ENCODE measurements at places on chromosomes 2 and 18.

- DNase-seq = no peak
Observed at GRCh38 chr2:200742426-200742825, 69.3 kb upstream of the BZW1 start.

GRCh38 chr18:23248826-23249225 lies 113.5 kb downstream of the CABLES1 start:
- no peak for DNase-seq

- DNase-seq = no peak
Observed at GRCh38 chr18:8153887-8154583, 455.2 kb upstream of the RAB12 start.

- no peak for DNase-seq
Observed at GRCh38 chr2:218816561-218817011, 15.0 kb downstream of the PRKAG3 start.

GRCh38 chr2:70891572-70892357 lies 43.9 kb upstream of the ATP6V1B1 start:
- no peak for DNase-seq

DNA sequence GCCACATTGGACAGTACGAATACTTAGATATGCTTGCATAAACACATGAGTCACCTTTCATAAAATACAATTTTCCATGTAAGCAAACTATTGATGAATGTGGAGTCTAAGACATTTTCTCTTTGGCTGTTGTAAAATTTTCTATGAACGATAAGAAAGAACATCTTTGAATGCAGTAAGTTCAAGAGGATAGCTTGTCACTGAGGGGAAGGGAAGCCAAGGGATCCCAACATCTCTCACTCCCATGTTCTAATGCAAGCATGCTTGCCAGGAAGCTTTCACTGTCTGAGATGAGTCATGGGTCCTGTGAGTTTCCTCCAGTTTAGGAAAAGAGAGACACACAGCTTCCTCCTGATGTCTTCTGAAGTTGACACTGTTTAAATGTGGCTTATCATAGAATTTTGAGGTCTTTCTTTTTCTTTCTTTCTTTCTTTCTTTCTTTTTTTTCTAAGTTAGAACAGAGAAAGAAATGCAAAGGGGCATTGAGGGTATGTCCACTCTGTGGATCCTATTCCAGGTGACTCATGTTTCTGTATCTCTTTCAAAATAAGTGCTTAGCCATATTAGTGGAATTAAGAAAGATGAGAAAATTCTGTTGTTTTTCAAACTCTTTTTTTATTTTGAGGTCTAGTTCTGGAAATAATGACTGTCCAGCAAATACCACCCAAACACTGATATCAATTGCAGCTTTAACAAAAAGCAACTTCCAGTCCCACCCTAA lies 146.6 kb downstream of the RDH14 start:
- no peak for DNase-seq

- no peak for DNase-seq
Observed at GRCh38 chr18:3044931-3045698, 32.2 kb upstream of the LPIN2 start.

GRCh38 chr2:39469807-39470206 lies 32.7 kb upstream of the MAP4K3 start:
- DNase-seq = peak; percentile 12

DNA sequence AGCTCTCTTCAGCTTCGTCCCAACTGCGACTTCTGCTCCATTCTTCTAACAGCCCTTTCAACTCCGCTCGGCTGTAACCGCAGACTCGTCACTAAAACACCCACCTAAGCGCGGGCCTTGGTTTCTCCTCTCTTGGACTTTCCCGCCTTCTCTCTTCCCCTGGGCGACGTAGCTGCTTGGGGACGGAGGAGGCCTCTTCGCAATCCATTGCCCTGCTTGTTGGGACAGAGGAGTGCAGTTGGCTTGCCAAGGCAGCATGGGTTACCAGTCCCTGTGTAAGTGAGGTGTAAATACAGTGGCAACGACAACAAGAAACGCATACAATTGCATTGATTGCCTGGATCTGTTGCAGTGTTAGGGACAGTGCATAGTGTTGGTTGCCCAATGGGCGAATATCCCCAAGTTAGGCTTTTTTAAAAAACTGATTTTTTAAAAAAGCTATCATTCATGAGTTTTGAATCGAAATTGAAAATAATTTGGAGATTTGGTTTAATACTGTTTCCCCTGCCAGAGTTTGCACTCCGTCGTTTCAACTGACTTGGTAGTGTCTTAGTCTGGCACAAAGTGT lies 484 bp upstream of the DARS1 start:
- no peak for DNase-seq

- DNase-seq = no peak
Observed at GRCh38 chr2:149799013-149799705, 211.6 kb upstream of the MMADHC start.

DNA sequence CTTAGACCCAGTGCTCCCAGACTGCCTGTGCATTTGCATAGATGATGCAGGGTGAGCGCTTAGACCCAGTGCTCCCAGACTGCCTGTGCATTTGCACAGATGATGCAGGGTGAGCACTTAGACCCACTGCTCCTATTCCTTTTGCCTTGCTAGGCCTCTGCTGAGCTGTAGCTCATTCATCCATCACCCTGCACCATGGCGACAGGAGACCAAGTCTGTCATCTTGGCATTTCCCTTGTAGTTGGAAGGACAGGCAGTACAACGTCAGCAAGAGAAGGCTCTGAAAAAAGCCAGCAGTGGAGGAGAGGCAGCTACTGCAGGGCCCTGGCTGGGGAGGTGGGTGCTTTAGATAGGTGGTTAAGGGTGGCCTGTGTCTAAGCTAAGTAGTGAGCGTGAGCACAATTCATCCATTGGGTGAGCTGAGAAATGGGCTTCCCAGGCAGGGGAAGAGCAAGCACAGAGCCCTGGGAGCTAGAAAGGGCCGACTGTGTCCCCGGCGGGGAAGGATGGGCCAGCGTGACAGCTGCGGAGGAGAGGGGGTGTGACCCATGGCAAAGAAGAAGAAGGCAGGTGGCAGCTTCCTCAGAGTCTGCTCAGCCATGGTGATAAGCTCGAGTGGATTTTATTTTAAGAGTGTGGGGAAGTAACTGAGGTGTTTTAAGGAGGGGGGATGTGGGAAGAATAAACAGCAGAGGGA lies 108.8 kb downstream of the LPIN1 start:
- DNase-seq = no peak

GRCh38 chr2:220353897-220354296 lies 726.5 kb downstream of the SLC4A3 start:
- DNase-seq = no peak

GRCh38 chr2:37287966-37288365 lies 36.7 kb downstream of the PRKD3 start:
- DNase-seq = no peak

- no peak for DNase-seq
Observed at GRCh38 chr2:85935746-85936208, 47.0 kb upstream of the ST3GAL5 start.

DNA sequence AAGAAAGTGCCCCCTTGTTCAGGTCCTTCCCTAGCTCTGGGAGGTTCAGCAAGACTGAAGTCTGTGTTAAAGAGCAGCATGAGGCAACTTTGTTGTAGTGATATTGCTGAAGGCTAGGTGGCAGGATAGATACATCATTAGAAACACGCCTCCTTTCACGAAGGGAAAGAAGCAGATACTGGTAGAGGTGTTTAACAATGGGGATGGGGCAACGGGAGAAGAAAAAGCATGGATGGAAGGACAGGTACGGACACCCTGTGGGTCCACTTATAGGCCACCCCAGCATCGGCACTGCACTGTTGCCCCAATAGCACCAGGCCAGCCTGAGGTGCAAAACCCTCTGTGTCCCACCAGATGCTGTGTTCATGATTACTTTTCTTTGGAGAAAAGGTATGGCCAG lies 3.5 kb upstream of the IGFBP5 start:
- DNase-seq = no peak

DNA sequence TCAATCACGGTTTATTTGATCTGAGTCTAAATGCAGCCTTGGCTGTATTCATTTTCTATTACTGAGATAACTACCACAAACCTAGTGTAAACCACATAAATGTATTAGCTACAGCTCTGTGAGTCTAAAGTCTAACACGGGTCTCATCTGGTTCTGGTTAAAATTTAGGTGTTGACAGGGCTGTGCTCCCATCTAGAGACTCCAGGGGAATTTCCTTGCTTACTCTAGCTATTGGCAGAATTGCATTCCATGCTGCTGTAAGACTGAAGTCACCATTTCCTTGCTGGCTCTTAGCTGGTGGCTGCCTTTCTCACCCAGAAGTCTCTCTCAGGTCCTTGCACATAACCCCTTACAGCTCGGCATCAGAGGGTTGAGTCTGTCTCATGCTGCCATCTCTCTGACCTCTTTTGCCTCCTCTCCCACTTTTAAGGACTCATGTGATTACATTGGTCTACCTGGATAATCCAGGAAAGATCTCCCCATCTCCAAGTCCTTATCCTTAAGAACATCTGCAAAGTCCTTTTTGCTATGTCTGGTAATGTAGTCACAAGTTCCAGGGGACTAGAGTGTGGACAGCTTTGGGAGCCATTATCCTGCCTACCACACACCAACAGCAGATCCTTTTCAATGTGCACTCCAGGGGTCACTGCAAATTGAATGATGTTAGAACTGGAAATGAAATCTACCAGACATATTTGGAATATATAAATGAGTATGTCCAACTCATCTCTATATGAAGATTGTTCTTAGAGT lies 207.0 kb upstream of the AGAP1 start:
- DNase-seq = no peak

DNA sequence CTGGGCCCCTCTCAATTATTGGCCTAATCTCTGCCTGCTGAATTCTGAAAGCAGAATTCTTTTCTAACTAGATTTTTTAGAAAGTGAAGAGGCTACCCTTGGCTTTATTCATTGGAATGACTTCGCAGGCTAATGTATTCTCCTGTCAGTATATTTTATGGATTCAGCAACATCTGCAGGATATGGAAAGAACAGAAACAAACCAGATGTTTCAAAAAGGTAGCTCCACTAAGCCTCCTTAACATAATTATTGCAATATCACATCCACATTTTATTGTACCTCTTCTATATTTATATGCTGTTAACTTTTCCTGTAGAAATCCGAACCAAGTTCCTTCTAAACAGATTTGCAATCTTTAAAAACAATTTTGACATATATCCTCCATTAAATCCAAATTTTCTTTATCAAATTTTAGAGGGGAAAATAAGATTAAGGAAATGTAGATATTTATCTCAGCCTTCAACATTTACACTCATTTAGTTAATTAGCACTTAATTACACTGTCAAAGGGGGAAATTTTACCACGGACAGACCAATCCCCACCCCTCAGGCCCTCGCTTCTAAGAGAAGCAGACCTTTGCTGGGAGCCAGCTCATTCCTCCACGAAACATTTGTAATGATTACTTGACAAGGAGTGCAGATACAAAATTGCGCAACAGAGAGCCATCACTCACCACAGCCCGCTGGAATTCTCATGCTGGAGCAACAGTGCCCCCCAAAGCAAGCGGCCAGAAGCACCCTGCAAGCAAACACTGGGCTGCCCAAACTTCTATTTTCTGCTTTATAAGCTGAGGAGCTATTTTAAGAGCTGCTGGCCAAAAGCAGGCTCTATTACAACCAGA lies 253.4 kb downstream of the ETAA1 start:
- peak; percentile 90 for DNase-seq

GRCh38 chr2:15031745-15032240 lies 399.3 kb downstream of the LRATD1 start:
- DNase-seq = no peak

DNA sequence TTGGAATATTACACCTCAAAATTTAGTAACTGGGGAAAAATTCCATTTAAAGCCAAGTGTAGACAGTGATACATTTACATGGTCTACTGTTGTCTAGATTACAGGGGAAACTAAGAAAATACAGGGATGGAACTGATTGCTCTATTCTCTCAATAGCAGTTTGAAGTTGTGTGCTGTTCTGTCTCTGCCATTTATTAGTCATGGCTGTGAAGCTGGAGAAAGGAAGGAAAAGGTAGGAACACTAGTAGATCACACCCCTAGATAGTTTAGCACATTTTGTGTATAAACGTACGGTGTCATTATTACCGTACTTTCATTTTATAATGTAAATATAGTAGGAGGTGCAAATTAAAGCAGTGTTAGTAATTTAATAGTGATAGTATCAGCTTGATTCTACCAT lies 170.5 kb downstream of the PHLPP1 start:
- DNase-seq = no peak

GRCh38 chr2:38581193-38582147 lies 21.3 kb downstream of the HNRNPLL start:
- peak; percentile 90 for DNase-seq

GRCh38 chr2:60515721-60516226 lies 37.7 kb downstream of the BCL11A start:
- no peak for DNase-seq

DNA sequence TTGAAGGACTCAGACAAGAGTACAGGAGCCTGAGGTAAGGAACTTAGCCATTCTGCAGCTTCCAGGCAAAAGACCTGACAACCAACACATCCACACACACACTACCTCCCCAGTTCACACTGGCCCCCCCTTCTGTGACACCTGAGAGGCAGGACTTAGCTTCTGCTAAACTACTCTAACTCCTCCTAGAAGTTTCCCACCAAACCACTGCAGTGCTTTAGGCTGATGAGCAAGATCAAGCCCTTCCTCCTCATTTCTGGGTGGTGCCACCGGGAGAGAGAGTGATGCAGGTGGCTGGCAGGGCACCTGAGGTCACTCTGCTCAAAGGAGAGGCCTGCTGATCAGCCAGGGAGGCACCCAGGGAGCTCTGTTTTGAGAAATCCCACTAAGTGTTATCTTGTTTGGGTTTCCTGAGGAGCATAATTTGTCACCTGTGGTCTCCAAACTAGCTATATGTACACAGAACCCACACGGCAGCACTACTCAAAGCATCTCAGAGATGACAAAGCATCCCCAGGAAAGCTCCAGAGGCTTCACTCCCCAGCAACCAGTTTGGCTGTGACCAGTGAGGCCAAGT lies 188.4 kb downstream of the MYO5B start:
- no peak for DNase-seq

DNA sequence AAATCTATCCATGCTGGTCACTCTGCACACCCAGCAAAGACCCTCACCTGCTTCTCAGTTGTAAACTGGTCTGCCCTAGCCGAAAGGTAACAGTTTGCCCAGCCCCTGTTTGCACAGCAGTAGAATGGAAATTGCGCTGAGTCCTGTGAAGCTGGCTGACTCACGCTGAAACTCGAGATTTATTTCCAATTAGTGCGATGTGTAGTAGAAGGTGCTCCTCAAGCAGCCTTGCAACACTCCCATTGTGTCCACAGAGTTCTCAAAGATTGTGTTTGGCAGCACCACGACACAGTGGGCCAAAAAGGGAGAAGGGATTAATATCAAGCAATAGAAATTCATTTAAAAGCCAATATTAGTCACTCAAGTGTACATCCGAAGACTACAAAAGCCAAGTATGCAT lies 21.7 kb upstream of the APCDD1 start:
- no peak for DNase-seq

- DNase-seq = peak; percentile 96
Observed at GRCh38 chr2:42827647-42828486, 35.5 kb upstream of the HAAO start.

DNA sequence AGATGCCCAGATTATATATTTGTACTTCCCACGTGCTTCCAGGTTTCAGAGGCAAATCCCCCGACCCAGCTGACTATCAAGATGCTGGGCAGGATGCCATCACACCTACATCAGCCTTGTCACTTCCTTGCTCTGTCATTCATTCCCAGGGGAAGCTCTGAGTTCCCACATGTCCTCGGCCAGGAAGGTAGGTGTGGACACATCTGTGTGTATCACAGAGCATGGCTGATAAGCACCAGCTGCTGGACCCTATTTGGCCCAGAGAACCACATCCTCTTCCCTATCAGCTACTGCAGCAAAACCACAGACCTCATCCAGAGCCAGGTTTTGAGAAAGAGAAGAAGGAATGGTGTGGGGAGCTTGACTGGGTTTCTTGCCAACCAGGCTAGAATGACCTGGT lies 31.9 kb upstream of the ITGA6 start:
- no peak for DNase-seq

Measured in kidney (tissue), 22 donors.